ENCODE measurements at places on chromosomes 11 and 22.

- H3K36me3 ChIP-seq: no peaks in the 10 kb centered on the region
- no peaks in the 10 kb centered on the region for H3K4me1 ChIP-seq
- H3K4me3 ChIP-seq: no peak overlapping the region
- H3K27me3 ChIP-seq: no peaks in the 10 kb centered on the region
- no peak overlapping the region for H3K27ac ChIP-seq
These were observed 96.9 kb upstream of the PITPNB start for GRCh38 chr22:28015676-28016601.

GRCh38 chr11:93326681-93327080 lies 3.9 kb upstream of the DEUP1 start:
- H3K27me3 ChIP-seq: peaks cover 6% of the 10 kb centered on the region
- H3K4me1 ChIP-seq: no peaks in the 10 kb centered on the region

DNA sequence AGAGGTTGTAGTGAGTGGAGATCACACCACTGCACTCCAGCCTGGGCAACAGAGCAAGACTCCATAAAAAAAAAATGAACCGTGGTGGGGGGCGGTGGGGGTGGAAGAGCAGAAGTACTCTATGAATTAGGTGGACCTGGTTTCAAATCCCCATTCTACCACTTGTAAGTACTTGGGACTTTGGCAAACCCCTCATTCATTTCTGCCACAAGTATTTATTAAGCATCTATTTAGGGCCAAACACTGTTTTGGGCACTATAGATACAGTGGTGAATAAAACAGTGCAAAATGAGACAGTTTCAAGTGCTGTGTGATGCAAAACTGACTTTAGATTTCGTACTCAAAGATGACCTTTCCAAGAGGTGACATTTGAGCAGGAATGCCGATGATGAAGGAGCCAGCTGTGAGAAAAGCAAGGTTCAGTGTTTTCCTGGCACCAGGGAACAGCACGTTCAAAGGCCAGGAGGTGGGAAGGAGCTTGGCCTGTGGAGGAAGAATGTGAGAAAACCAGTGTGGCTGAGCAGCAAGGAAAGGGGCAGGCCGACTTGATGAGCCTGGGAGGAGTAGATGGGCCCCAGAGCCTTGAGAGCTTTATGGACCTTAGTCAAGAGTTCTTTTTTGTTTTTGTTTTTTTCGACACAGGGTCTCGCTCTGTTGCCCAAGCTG lies 1.4 kb upstream of the TMEM134 start:
- no peaks in the 10 kb centered on the region for H3K4me1 ChIP-seq
- DNase-seq: no peak
- no peaks in the 10 kb centered on the region for H3K36me3 ChIP-seq
- H3K4me3 ChIP-seq: no peak overlapping the region

DNA sequence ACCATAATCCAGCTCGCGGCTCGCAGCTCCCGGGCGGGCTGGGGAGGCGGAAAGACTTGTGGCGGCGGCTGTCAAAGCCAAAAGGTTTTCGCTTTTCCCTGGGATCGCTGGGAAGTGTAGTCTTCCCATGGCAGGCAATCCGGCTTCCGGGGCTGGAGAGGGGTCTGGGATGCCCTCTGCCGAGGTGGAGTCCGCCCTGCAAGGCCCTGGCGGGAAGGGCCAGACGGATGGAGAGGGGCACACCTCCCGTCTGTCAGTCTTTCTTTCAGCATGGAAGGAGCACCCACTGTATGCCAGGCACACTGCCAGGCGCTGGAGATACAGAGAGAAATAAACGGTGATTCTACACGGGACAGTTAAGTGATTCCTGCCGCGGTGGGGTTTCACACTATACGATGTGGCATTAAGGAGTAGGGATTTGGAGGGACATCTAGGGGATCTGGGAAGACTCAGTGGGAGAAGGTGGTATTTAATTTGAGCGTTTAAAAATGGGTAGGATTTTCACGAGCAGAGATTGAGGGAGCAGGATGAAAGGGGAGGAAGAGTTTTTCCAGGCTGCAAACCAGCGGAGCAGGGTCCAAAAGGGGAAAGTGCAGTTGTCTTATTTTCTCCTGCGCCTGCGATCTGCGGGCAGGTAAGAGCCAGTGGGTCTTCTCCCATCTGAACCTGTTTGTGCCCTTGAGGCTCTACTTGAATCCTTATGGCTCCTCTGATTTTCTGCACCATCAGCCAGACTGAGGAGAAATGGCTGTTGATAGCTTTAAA lies at the start of gene BACE1:
TSS of gene BACE1 (minus strand) at position 60 of the 765 bp plus-strand sequence. CDS start 461 bp downstream, outside the sequence.
- H3K27me3 ChIP-seq: no peaks in the 10 kb centered on the region
- peak within 1 kb of the TSS; percentile 90 for H3K4me3 ChIP-seq
- no peak within 1 kb of the TSS for H3K27ac ChIP-seq
- H3K36me3 ChIP-seq: no peaks in the 10 kb centered on the region

- no peak for DNase-seq
- no peaks in the 10 kb centered on the region for H3K4me1 ChIP-seq
- no peaks in the 10 kb centered on the region for H3K27me3 ChIP-seq
- H3K36me3 ChIP-seq: no peaks in the 10 kb centered on the region
- H3K4me3 ChIP-seq: no peak overlapping the region
These were observed 37.9 kb downstream of the KCNQ1 start for GRCh38 chr11:2482745-2483144.

- DNase-seq: no peak
- no peak overlapping the region for H3K27ac ChIP-seq
- H3K4me3 ChIP-seq: no peak overlapping the region
- no peaks in the 10 kb centered on the region for H3K36me3 ChIP-seq
- H3K27me3 ChIP-seq: no peaks in the 10 kb centered on the region
These were observed 348.9 kb downstream of the NELL1 start for GRCh38 chr11:21018248-21018647.

DNA sequence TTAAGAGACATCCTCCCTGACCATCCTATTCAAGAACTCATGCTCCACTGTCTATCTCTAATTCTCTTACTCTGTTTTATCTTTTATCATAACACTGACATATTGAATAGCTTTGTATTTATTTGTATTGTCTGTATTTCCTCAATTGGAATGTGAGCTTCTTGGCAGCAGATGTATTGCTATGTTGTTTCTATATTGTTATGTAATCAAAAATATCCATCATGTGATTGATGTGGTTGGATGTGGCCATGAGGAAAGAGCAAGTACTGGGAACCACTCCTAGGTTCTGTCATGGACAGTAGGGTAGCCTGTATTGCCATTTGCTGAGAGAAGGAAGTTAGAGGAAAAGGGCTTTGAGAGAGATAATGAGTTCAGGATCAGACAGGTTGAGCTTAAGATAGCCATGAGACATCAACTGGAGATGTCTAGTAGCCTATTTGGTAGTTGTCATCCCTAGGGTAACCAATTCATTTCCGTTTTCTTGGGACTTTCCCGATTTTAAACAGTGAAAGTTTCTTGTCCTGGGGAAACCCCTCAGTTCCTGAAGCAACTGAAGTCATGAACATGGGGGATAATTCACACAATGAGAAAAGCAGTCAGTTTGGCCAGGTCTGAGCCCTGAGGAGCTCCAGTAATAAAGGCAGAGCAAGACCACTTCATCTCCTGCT lies 404.5 kb downstream of the INSC start:
- H3K27ac ChIP-seq: no peak overlapping the region
- no peak overlapping the region for H3K4me3 ChIP-seq
- no peaks in the 10 kb centered on the region for H3K27me3 ChIP-seq
- no peak for DNase-seq
- H3K4me1 ChIP-seq: peaks cover 9% of the 10 kb centered on the region
- H3K36me3 ChIP-seq: no peaks in the 10 kb centered on the region

All from right lobe of liver (tissue), 6 donors.